LHCN-M2 (cell line): ENCODE measurements at places on chromosomes 11 and 22. TPM values are rescaled to one million over a fixed set of nuclear protein-coding genes. Genes with fewer than 3 reads are reported as not detected.
A peak's percentile ranks its signal among the peaks of the same experiment; 100 is the strongest.

GRCh38 chr11:104594228-104594958 is 303.9 kb downstream of the CASP12 start:
- DNase-seq = peak; percentile 69

DNA sequence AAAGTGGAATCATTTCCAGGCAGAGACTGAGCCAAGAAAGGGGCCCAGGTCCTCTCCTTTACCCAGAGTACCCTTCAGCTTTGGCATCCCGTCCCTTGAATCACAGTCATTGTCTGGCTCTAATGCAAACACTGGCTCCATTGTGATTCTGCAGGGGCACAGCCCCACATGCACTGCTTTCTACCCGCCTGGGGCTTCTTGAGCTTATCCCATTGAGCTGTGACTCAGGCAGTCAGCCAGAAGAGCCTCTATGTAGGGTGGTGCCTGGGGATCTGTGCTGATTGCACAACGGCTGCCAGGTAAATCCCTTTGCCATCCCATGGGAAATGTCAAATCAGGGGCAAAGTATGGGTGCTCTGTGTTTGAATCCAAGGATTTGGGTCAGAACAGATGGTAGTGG is 88.9 kb downstream of the RASSF10 start:
- DNase-seq = no peak

DNA sequence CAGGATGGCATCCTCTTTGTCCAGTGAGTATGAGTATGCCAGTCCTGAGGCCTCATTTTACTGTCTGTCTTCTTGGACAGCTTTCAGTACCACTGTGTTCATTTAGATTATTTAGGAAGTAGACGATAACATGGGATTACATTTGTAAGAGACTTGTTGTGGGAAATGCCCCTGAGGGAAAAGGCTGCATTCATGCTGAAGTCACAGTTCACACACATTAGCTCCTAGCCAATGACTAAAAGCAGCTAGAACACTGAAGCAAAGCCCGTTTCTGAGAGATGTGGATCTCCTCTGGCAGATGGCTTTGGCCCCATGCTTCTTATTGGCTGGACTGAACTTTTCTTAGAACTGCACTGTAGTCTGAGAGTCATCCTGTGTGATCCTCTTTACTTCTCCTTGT is 242.4 kb downstream of the FAM76B start:
- no peak for DNase-seq

DNA sequence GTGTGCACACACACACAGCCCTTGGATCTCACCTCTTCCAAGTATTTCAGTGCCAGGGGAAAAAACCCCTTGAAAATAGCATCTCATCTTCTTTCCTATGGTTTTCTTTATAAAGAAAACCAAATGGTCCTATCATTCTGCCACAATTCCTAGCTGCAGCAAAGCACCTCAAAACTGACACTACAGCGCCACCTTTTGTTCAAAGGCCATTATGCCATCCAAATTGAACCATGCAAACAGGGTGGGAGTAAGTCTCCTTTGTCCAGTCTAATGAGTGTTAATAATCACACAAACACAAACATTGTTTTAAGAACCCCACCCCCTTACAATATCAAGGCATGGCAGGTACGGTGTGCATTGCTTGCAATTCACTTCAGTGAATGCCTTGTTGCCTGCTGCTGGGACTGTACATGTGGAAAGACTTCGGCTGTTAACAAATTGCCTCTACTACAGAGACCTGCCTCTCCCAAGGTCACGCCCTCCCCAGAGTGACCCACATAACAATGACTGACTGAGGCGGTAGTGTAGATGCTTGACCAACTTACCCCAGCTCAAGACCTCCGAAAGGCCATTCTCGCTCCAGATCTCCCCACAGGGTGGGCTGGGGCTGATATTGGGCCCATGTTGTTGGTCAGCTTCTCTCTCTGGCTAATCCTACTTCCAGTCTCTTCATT is 31.7 kb downstream of the FAM181B start:
- peak; percentile 33 for DNase-seq

DNA sequence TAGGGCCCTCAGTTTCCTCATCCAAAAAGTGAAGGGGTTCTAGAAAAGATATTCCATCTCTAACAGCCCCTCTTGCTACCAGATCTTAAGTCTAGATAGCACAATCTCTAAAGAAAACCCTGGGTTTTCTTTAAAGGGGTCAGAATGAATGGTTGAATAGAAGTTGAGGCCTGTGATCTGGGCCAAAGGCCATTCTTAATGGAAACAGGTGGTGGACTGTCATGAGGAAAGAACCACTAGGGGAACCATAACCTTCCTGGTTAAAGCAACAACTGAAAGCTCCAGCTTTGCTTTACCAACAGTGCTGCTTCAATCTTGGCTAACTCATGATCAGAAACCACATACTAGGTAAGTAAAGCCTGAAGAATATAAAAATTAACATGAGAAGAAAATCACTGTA is 1.8 kb downstream of the CELF1 start:
- peak; percentile 66 for DNase-seq

DNA sequence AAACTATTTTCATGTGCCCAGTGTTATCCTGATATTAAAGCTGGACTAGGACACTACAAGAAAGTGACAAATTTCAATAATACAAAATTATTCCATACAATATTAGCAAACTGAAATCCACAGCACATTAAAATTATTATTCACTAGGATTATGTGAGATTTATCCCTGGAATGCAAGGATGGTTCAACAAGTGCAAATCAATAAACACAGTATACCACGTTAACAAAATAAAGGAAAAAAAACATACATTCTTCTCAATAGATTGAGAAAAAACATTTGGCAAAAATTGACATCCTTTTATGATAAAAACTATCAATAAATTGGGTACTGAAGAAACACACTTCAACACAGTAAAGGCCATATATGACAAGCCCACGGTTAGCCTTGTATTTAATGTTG is 1758.2 kb upstream of the RAG2 start:
- DNase-seq = no peak

- no peak for DNase-seq
Observed at GRCh38 chr11:92304271-92304670, 79.7 kb downstream of the FAT3 start.

DNA sequence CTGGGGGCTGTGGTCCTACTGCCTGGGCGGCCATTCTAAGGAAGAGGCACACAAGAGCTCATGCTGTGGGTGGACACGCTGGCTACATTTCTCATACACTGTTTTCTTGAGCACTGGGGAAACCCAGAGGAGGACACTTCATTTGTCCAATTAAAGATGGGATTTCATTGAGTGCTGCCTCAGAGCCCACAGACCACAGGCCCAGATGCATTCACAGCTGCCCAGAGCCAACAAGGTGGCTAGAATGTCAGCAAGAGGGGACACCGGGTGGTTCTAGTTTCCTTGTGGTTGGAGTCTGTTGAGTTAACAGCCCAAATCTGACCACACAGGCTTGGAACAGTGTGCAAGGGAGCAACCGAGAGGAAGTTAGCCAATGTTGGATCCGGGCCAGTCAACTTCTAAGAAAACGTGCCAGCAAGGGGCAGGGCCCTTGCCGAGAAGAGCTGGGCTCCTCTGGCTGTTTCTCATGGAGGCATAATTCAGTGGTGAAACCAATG is 35.0 kb upstream of the SORL1 start:
- DNase-seq = peak; percentile 95

- no peak for DNase-seq
Observed at GRCh38 chr22:35076630-35077029, 10.7 kb downstream of the ISX start.

- no peak for DNase-seq
Observed at GRCh38 chr11:92140021-92140420, 84.6 kb upstream of the FAT3 start.

DNA sequence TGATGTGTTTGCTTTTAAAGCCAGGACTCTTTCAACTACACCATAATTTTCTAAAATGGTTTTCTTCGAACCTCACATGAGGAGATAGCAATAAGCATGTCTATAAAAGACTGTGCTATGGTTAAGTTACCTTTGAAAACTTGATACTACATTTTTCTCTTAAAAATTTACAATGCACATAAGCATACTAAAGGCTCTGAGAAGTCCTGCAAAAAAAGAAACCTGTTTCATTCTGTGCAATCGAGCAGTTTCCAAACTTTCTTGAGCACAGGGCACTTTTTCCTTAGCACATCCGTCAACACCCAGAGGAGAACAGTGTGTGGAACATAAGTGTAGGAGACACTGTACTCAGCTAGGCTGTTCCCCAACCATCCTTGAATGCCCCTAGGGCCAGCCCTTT is 144.1 kb upstream of the ARHGAP20 start:
- DNase-seq = no peak

DNA sequence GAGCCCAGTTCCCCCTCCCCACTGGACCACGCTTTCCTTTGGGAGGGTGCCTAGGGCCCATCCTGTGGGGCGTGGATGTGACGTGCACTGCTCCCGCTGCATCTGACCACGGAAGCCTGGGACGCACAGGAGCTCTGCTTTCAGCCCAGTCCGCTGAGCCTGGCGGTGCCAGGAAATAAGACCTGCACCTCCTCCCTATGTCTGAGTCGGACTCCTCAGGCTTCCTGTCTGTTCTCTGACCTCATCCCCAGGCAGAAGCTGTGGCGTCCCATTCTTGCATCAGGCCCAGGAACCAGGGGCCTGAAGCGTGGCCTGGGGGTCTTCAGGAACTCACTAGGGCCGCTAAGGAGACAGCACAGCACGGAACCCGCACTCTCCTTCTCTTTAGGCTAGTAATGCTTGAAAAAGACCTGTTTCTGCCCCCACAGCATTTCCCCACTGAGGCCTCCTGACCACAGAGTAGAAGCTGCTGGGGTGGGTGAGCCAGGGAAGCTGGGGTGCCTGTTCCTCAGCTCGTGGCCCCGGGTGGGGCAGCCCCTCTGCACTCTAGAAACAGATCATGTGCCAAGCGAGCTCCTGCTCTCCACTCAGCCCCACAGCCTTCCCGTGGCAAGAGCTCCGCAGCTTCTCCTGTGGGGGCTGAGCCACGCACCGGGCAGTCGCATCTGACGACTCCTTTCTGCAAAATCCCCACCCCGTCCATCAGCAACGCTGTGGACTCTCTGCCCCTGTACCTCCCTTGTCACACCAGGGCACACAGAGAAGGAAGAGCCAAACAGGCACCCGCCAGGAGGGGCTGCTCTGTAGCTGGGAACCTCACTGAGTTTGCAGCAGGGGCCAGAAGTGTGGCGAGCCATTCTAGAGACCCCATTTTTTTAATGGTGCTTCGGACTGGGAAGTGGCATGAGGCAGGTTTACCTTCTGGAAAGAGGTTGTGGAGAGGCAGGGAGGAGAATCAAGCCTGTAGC is 22.6 kb downstream of the MOV10L1 start:
- DNase-seq = peak; percentile 16

The OR56A1 gene
- total RNA-seq = not detected in 2 replicates

The TMPRSS4 gene
- not detected in 2 replicates for total RNA-seq

The FRMD8 gene
- total RNA-seq = 40.7 and 58.7 TPM in 2 replicates

The TRPM5 gene
- not detected in 2 replicates for total RNA-seq

The FBLN1 gene
- 34.4 and 37.6 TPM in 2 replicates for total RNA-seq

The PIWIL4 gene
- total RNA-seq = 0.52 and 1.2 TPM in 2 replicates

The C1QTNF4 gene
- total RNA-seq = 0.19 TPM in 1 of 2 replicates, not detected in the other
